ENCODE measurements at places on chromosomes 5 and 9. TPM values are rescaled to one million over a fixed set of nuclear protein-coding genes. Genes with fewer than 3 reads are reported as not detected.

Gene SLC45A2
- not detected for total RNA-seq

Gene IFNB1
- not detected for total RNA-seq

Gene GDNF
- total RNA-seq, result 7.1 TPM

Gene EIF4E1B
- total RNA-seq, result not detected

Gene ADAMTS2
- total RNA-seq, result 32.1 TPM

Gene PRSS3
- total RNA-seq, result 29.5 TPM

GRCh38 chr5:38641003-38641402 lies 84.6 kb upstream of the LIFR start:
- no peak for DNase-seq
- peaks cover 34% of the 10 kb centered on the region for H3K27me3 ChIP-seq

DNA sequence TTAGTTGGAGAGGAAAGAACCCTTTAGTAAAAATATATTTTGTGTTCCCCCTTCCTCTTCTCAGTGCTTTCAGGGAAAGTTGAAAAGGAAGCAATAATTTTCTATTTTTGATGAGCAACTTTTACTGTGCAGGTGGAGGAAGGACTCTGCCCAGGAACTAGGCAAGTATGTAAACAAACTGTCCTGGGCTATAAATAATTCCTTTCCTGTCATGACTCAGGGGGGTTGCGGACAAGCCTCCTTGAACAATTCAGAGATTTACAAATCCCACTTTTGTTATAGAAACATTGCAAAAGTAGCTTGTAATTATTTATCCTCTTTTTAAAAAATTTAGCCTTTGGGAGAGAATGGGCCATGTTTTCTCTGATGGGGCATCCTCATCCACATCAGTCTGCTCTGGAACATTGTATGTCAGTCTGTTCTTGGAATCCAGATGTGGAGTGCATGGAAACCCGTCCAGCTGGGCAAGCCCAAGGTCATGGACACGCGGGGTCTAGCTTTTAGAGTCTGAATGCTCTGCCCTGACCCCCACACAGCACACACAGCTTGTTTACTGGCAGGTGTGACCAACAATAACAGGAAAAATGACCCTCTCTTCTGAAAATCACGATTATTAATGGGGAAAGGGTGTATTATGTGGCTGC lies 127.6 kb downstream of the GADD45G start:
- no peak for DNase-seq
- H3K27me3 ChIP-seq, result no peaks in the 10 kb centered on the region
- no peaks in the 10 kb centered on the region for H3K36me3 ChIP-seq
- no peak overlapping the region for H3K4me3 ChIP-seq
- H3K27ac ChIP-seq, result no peak overlapping the region

DNA sequence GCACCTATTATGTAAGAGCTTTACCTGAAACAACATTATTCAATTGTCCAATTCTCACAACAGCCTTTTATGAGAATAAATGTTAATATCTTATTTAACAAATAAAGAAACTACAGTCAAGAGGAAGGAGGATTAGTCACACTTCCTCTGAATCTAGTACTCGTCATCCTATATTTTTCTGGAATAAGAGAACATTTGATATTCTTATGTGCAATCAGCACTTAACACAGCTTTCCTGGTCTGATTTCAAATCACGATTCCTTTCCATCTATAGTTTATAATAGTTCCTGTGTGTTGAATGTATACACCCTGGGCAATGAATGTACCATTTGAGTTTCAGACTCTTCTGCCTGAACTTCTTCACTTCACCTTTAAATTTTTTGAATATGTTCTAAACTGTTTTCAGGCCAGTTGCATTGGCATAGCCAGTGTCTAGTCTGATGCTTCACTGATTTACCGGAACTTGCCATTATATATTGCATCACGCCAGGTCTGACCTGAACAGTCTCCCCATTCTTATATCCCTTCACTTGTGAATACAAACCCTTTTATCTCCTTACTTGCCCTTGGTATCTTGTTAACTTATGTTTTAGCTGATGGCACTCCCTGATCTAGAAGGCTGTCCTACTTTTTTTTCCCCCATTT lies 698.3 kb downstream of the MAT2B start:
- H3K4me1 ChIP-seq, result no peaks in the 10 kb centered on the region
- no peak overlapping the region for H3K27ac ChIP-seq
- no peak for DNase-seq
- no peak overlapping the region for H3K4me3 ChIP-seq
- H3K27me3 ChIP-seq, result no peaks in the 10 kb centered on the region
- no peaks in the 10 kb centered on the region for H3K36me3 ChIP-seq

DNA sequence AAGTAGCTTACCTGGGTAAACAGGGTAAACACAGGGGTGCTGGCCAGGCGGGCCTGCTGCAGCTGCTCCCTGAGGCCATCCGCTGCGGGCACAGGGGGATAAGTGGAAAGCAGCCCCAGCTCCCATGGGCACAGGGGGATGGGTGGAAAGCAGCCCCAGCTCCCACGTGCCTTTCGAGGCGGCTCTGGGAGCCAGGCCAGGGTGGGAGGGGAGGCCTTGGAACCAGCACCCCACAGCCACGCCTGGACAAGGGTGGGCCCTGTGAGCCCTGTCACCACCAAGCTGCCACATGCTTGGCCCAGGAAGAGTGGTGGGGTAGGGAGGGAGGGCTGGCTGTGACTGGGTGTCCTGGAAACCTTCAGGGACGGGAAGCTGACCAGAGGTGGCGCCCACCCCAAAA lies 7.8 kb upstream of the CARD9 start:
- H3K27me3 ChIP-seq, result no peaks in the 10 kb centered on the region
- no peaks in the 10 kb centered on the region for H3K4me1 ChIP-seq
- H3K4me3 ChIP-seq, result no peak overlapping the region
- DNase-seq, result no peak
- no peak overlapping the region for H3K27ac ChIP-seq
- H3K36me3 ChIP-seq, result peaks cover 7% of the 10 kb centered on the region

GRCh38 chr9:31323726-31324444 lies 1060.6 kb upstream of the ACO1 start:
- H3K27ac ChIP-seq, result no peak overlapping the region
- no peaks in the 10 kb centered on the region for H3K27me3 ChIP-seq
- no peak for DNase-seq
- no peak overlapping the region for H3K4me3 ChIP-seq
- H3K36me3 ChIP-seq, result peaks cover 6% of the 10 kb centered on the region
- no peaks in the 10 kb centered on the region for H3K4me1 ChIP-seq

DNA sequence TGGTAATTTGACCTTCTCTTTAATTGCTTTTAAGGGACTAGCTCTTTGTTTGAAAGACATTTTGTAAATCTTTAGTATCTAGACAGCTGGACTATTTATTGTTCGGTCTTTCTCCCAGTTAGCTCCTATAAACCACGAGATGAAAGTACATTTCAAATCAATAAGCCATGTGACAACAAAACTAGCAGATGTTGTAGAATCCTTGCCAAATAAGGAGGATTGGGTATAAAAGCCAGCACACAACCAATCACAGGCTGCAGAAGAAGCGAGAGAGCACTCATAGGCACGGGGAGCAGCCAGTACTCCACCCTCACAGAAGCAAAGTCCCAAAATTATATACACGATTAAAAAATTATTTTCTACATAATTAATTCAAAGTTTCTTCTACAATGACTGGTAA lies 8.1 kb upstream of the OMD start:
- no peak overlapping the region for H3K4me3 ChIP-seq
- no peaks in the 10 kb centered on the region for H3K4me1 ChIP-seq
- H3K27me3 ChIP-seq, result no peaks in the 10 kb centered on the region
- no peaks in the 10 kb centered on the region for H3K36me3 ChIP-seq

GRCh38 chr5:140131967-140132409 lies 6.3 kb downstream of the IGIP start:
- H3K4me1 ChIP-seq, result peaks cover 53% of the 10 kb centered on the region
- peak overlapping the region; percentile 33 for H3K4me3 ChIP-seq
- no peaks in the 10 kb centered on the region for H3K27me3 ChIP-seq
- no peaks in the 10 kb centered on the region for H3K36me3 ChIP-seq
- peak; percentile 88 for DNase-seq
- peak overlapping the region; percentile 86 for H3K27ac ChIP-seq

DNA sequence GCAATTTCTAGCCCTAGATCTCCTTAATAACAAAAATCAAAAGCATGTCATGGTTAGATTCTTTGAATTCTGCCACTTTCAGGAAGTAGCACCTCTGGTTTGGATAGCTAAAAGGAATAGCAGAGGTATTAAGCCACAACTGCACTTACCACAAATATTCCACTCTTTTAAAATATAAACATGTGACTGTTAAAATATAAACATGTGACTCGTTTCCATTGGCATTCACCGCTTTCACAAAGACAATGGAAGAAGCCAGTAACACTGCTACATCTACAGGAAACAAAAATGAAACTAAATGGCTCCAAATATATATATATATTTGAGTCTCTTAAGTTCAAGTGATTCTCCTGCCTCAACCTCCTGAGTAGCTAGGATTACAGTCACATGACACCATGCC lies 222.9 kb downstream of the ARL15 start:
- H3K36me3 ChIP-seq, result peaks cover 3% of the 10 kb centered on the region
- H3K27ac ChIP-seq, result peak overlapping the region; percentile 86
- peak; percentile 83 for DNase-seq
- peaks cover 71% of the 10 kb centered on the region for H3K4me1 ChIP-seq
- H3K4me3 ChIP-seq, result peak overlapping the region; percentile 75

GRCh38 chr9:130100681-130101080 lies 47.0 kb downstream of the GPR107 start:
- H3K27ac ChIP-seq, result no peak overlapping the region
- no peak for DNase-seq
- no peaks in the 10 kb centered on the region for H3K27me3 ChIP-seq
- peaks cover 10% of the 10 kb centered on the region for H3K36me3 ChIP-seq

GRCh38 chr9:100352201-100352726 lies 478 bp downstream of the TEX10 start:
- H3K27ac ChIP-seq, result peak overlapping the region; percentile 85
- H3K4me1 ChIP-seq, result peaks cover 61% of the 10 kb centered on the region
- H3K36me3 ChIP-seq, result peaks cover 11% of the 10 kb centered on the region
- no peak for DNase-seq

DNA sequence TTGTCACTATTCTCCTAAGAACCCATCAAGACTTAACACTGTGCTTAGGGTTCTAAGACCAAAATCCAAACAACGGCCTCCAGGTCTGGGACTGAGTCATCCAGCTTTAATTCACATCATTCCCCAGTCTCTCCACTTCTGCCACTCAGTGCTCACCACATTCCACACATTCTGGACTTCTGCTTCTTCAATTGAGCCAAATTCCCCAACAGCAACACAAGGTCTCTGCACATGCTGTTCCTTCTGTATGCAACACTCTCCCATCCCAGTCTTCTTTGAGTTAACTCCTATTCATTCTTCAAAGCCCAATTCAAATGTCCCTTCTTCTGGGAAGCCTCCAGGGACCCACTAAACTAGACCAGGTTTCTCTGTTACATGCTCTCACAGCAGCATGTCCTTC lies 97.8 kb downstream of the GPR21 start:
- H3K4me3 ChIP-seq, result no peak overlapping the region
- no peaks in the 10 kb centered on the region for H3K36me3 ChIP-seq
- H3K4me1 ChIP-seq, result no peaks in the 10 kb centered on the region
- H3K27me3 ChIP-seq, result no peaks in the 10 kb centered on the region
- no peak overlapping the region for H3K27ac ChIP-seq

DNA sequence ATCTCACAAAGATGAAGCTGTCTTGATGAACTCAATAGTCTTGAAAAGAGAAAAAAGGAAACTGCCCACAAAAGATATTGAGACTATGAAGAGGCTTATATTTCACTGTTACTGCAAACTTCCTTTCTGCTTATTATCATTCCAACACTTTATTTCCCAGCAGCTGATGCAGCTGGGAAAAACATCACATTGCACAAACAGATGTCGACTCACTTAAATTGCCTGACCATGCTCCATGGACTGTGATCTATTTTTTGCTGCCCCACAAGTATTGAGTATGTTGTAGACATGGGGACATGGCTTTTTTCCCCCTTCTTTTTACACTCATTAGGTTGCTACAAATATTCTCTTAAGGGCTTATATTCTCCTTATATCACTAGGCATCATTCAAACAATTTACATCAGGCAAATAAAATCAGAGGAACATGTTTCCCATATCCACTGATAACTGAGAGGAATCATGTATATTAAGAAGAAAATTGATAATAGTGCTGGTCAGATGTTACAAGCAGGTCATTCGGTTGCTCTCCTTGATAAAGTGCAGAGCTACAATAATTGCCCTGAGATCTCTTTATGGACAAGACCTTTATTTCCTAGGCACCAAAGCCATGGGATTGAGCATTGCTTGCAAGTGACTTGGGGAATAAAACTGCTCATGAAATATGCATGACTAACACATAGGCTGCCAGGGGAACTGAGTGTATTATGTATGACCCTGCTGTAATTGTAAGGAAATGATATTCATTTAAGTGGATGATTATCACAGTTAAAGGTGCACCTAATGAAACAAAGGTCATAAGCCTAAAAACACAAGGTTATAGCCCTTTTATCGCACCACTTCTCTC lies 509.9 kb downstream of the ZNF608 start:
- H3K4me1 ChIP-seq, result no peaks in the 10 kb centered on the region
- DNase-seq, result no peak
- H3K27ac ChIP-seq, result no peak overlapping the region

GRCh38 chr5:545641-546375 lies 21.6 kb upstream of the SLC9A3 start:
- no peak overlapping the region for H3K27ac ChIP-seq
- DNase-seq, result no peak
- no peak overlapping the region for H3K4me3 ChIP-seq
- H3K36me3 ChIP-seq, result no peaks in the 10 kb centered on the region

DNA sequence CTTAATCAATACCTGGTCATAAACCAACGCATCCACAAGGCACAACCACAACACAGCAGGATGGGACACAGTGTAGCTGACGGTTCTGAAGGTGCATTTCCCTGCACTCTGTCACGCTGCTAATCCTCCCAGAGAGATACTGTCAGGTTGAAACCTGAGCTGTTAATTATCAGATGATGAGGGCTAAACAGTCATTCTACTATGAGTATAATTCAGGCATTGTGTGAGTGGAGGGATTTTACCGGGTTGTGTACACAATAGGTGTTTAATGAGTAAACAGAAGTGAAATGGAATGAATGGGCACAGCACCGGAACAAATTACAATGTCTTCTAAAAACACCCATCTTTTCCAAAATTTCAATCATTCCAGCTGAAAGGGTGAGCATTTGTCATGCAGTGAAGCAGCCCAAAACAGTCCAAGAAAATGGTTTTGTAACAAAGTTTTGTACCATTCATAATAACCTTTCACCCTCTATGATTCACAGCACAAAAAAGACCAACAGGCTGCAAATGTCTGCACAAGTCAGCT lies 71.5 kb downstream of the ABCA1 start:
- no peak overlapping the region for H3K27ac ChIP-seq
- peaks cover 5% of the 10 kb centered on the region for H3K36me3 ChIP-seq
- H3K4me1 ChIP-seq, result peaks cover 47% of the 10 kb centered on the region
- no peaks in the 10 kb centered on the region for H3K27me3 ChIP-seq
- no peak for DNase-seq

- H3K27me3 ChIP-seq, result peaks cover 4% of the 10 kb centered on the region
- no peak overlapping the region for H3K27ac ChIP-seq
- DNase-seq, result no peak
Measured at GRCh38 chr5:4079831-4080230, 484.2 kb downstream of the IRX1 start.

Data from HFFc6 (cell line).